Nephron progenitor cell (in vitro differentiated cells): ENCODE measurements at places on chromosomes 1 and 21.

- no peak for DNase-seq
These were observed 6.3 kb downstream of the OR14I1 start for GRCh38 chr1:248696261-248696660.

GRCh38 chr1:211330282-211330936 is 3.8 kb downstream of the TRAF5 start:
- no peak for DNase-seq

DNA sequence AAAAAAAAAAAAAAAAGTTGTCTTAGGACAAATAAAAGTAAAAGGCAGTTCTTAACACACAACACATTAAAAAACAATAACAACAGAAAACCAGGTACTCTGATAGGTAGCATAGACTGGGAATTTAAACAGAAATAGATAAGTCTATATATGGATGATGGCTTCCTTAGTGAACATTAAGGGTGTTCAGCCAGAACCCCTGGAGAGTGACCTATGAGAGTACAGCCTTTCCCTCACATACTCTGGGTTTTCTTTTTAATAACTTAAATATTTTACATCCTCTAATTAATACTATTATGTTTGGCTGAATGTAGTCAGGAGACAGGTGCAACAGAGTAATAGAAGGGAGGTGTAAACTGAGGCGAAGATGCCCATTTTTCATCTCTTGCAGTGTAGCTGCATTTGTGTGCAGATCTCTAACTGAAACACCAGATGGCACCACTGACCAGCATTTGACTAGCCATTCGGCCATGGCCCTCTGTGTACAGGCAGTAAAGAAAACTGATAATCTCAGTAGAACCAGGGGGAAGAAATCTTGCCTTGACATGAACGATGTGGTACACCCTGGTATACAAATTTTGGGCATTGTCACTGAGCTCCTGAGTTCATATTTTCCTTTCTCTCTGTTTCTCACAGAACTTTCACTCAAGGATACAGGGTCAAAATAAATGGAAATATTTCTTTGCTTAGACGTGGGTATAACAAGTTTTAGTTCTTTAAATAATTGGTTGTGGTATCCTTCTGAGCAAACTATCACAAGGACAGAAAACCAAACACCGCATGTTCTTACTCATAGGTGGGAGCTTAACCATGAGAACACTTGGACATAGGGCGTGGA is 7.6 kb downstream of the TTF2 start:
- DNase-seq, result peak; percentile 56

GRCh38 chr21:15430023-15430422 is 299.8 kb upstream of the USP25 start:
- DNase-seq, result no peak

DNA sequence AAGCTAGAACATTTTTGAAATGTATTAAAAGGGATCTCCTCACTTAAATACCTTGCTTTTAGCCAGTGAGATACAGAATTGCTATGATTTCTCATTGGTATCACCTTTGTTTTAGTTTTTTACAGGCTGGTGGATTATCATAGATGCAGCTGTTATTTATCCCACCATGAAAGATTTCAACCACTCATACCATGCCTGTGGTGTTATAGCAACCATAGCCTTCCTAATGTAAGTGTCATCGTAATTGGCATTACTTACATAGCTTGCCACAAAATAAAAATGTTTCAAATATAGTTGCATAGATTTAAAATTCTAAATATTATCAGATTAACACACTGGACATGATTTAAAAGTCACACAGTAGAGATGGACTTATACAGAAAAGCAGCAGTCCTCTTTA is 4.7 kb downstream of the TMEM50A start:
- DNase-seq, result no peak

- DNase-seq, result no peak
These were observed 86.0 kb downstream of the CASZ1 start for GRCh38 chr1:10710489-10710888.

GRCh38 chr21:31446226-31446855 is 102.3 kb upstream of the TIAM1 start:
- DNase-seq, result no peak

GRCh38 chr1:58310469-58310868 is 236.1 kb downstream of the OMA1 start:
- no peak for DNase-seq
